ENCODE measurements at places on chromosomes 11 and 22.

DNA sequence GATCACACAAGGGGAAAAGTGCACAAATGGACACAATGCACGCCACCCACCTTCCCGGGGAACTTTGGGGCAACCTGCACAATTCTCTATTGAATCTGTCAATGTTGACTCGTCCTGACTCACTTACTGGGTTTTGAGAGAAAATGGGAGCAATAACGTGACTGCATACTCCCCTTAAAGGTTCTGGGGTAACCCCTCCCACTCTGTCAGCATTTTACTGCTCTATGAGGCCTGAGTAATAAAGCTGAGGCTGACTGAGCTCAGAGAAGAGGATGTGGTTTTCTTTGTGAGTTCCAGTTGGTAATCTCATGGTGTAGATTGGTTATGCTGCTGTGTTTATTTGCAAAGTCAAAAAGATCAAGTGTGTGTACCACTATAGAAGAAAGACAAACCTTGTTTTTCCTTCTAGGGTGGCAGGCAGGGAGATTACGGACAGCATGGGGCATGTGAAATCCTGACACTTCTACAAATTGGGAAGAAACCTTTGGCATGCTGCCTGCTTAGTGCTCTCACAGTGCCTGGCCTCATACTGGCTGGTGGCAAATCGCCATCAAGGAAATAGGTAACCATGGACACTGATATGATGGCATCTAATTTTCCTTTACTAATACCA lies 16.1 kb upstream of the APOA1 start:
- peak; percentile 93 for DNase-seq

DNA sequence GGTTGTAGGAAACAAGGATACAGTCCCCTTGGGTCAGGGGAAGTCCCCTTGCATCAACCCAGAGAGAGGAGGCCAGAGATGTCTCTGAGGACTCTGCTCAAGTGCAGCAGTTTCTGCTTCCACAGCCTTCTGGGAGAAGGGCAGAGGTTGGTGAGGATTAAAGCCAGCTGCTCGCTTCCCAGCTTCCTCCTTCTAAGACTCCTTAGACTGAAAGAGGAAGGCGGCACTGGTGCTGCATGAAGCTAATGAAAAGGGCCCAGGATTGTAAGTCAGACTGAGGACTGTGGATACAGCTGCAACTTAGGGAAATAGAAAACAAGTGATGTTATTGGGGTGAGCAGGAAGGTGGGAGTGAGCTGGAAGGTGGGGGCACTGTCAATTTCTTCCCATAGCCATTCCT lies at the start of gene OR52K1:
TSS of gene OR52K1 (plus strand) at position 202 of the 400 bp plus-strand sequence. CDS start 6,255 bp downstream, outside the sequence.
- DNase-seq, result peak; percentile 23

GRCh38 chr11:123386796-123387510 lies 43.1 kb upstream of the GRAMD1B start:
- DNase-seq, result no peak

GRCh38 chr22:36385491-36386350 lies 2.0 kb downstream of the MYH9 start:
- no peak for DNase-seq

- DNase-seq, result no peak
Observed at GRCh38 chr11:80163011-80163410, 722.2 kb upstream of the TENM4 start.

- DNase-seq, result no peak
Observed at GRCh38 chr11:134478176-134478575, 66.1 kb upstream of the B3GAT1 start.

- no peak for DNase-seq
Observed at GRCh38 chr11:65649656-65650546, 12.0 kb downstream of the SIPA1 start.

GRCh38 chr22:20080776-20081654 lies 974 bp downstream of the DGCR8 start:
- DNase-seq, result peak; percentile 32

DNA sequence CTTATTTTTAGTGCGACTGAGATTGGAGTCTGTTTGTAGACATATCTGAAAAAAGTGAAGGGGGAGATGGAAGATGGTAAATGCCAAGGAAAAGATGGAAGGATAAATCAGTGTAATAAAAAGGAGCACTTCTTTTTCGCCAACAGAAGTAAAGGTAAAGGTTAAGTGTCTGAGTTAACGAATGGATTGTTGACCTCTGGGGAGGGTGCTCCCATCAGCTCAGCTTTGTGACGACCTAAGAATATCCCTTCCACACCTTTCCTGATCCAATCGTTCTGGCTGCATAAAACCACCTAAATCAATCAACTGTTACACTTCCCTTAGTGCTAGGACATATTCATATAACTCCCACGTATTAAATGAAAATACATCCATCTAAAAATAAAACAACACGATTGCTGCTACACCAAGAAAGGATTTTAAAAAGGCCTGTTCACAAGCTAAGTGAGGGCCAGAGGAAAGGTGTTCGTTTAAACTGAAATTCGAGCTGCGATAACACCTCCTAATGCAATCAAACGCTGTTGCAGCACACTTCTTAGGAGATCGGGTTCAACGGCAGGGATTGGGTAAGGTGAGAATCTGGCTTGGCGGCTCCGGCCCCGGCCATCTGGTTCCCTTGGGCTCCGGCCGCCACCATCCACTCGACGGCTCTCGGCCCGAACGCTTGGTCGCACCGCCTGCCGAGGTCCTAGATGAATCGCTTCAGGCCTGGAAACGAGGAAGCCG lies 658 bp downstream of the C11orf71 start:
- no peak for DNase-seq

Data from KBM-7 (cell line).